Stimulated activated naive CD8-positive, alpha-beta T cell treated with anti-CD3 and anti-CD28 coated beads, Interleukin-15, amount 100 ng/mL, for 72 hours (primary cell): ENCODE measurements at places on chromosomes 16 and 17.
A peak's percentile ranks its signal among the peaks of the same experiment; 100 is the strongest.

DNA sequence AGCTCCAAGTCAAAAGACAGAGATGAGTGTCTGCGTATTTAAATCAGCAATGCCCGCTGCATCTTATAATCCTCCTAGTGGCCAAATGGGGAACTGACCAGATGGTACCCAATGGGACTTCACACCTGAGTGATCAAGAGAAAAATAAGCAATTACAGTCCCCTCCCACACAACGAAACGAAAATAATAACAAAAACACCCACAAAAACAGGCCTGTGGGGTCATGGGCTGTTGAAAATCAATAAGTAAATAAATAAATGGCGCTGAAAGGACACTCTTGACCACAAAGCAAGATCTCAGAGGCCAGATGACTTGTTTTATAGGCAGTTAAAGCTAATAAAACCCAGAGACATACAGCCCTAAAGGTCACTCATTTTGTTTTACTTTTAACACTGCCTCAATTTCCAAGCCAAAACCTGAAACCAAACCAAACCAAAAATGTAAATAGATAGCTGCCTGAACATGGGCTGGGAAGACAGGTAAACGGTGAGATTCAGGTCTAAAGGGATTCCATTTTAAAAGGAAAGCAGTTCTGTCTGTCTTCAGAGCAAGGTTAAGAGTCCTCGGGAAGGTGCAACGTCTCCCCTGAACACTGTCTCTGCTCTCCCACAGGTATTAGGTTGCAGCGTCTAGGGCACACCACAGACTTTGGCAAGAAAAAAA lies 1.3 kb downstream of the ZNF821 start:
- DNase-seq = peak; percentile 84

DNA sequence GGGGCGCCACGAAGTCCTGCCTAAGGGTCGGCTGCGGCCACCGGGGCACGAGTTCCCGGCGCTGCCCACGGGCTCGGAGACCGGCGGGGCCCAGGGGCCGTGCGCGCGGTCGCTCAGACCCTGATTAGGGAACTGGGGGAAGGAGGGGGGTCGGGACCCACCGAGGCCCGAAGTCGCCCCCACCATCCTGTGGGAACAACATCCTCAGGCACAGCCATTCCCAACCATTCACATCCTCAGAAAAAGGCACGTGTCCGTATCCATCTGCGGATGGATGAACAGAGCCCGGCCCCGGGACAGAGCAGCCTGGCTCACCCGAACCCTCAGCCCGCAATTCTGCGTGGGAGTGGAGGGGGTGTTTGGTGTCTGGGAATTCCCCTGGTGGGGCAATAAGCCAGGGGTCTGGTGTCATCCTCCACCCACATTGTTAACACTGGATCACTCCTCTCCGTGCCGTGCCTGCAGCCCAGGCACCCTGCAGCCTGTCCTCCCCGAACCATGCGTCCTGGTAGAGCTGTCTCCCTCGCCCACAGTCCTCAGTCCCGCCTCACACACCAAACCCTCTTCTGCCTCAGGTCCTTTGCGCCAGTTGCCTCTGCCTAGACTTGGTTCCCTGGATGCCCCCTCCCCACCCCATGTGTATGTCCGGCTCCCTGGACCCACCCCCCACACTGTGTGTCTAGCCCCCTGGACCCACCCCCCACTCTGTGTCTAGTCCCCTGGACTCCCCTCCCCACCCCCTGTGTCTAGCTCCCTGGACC lies 789 bp upstream of the CCDC57 start:
- DNase-seq = peak; percentile 78

DNA sequence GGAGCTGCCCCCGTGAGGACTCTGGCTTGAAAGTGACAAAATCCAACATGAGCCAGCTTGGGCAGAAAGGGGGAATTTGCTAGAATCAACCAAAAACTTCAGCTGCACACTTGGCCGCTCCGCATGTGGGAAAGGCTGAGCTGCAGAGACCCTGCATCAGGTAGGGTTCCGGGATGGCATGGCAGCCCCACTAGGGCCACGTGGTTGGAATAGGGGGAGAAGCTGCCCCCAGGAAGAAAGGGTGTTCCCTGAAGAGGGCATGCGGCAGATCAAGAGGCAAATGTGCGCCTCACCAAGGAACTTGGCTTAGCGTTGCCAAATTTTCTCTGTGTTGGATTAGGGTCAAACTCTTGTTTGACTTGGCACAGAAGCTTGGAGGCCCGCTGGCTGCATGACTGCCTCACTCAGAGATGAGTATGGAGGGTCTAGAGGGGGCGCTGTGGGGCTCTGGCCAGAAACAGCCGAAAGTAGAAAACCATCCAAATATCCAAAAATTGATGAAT lies 29.2 kb upstream of the WFIKKN2 start:
- no peak for DNase-seq

- DNase-seq = no peak
Observed at GRCh38 chr17:19343671-19344151, 18.8 kb downstream of the B9D1 start.

DNA sequence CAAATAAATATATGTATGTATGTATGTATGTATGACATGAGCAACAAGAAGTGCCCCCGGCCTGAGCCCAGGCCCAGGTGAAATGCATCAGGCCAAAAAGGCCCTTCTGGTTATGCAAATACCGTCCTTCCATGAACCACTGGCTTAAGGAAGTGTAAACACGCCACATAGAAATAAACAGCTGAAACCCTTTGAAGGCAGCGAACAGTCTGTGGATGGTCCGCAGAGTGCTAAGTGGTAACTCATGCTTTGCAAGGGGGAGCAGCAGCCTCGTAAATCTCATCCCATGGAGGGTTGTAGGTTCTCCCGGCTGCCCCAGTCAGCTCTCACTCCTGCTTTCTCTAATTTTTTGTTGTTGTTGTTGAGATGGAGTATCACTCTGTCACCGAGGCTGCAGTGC lies 36.7 kb downstream of the COTL1 start:
- no peak for DNase-seq

GRCh38 chr17:15422392-15422965 lies 44.9 kb downstream of the CDRT4 start:
- DNase-seq = no peak

GRCh38 chr17:76141212-76142038 lies at the start of gene FOXJ1:
TSS of gene FOXJ1 (minus strand) at chr17:76141245. CDS start at chr17:76140395, 850 bp downstream.
- peak; percentile 91 for DNase-seq
